ENCODE measurements at places on chromosomes 1 and 21.

- peaks cover 2% of the 10 kb centered on the region for H3K36me3 ChIP-seq
- H3K4me1 ChIP-seq: no peaks in the 10 kb centered on the region
- H3K27me3 ChIP-seq: no peaks in the 10 kb centered on the region
- no peak overlapping the region for H3K27ac ChIP-seq
- H3K4me3 ChIP-seq: no peak overlapping the region
Observed at GRCh38 chr1:97186381-97186780, 464.8 kb downstream of the PTBP2 start.

DNA sequence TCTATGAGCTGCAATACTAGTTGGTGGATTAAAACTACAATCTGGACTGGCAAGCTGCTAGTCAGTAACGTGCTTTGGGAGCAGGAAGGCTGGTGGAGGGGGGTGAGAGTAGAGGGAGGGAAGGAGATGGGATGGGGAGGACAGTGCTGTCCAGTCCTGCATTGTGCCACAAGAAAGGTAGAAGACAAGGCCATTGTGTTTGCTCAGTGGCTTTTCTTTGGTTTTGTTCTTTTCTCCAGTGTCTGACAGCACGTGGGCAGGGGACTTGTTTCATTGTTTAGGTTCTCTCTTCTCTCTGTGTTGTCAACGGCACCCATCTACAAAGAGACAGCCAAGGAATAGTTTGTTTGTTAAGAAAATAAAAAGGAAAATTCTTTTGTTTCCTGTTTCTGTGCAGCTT lies 362.8 kb upstream of the PLXNA2 start:
- no peak overlapping the region for H3K27ac ChIP-seq
- peaks cover 3% of the 10 kb centered on the region for H3K27me3 ChIP-seq

GRCh38 chr21:33261635-33262034 lies 4.5 kb upstream of the IL10RB start:
- peaks cover 36% of the 10 kb centered on the region for H3K4me1 ChIP-seq
- H3K4me3 ChIP-seq: no peak overlapping the region
- peaks cover 51% of the 10 kb centered on the region for H3K36me3 ChIP-seq

DNA sequence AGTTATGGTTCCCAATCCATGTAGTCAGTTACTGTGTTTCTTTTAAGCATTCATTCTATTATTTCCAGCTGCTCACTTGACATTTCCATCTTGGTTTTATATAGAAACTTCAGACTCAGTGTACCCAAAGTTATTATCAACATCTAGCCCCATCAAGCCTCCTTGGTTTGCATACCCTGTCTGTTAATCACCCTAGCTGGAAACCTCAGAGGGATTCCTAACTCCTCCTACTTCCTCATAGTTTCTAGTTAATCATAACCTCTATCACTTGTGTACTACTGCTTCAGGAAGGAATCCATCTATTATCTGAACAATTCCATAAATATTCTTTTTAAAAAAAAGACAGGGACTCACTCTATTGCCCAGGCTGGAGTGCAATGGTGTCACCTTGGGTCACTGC lies 293.3 kb downstream of the SDCCAG8 start:
- no peak for DNase-seq
- no peaks in the 10 kb centered on the region for H3K27me3 ChIP-seq
- no peak overlapping the region for H3K27ac ChIP-seq
- H3K36me3 ChIP-seq: peaks cover 12% of the 10 kb centered on the region
- no peaks in the 10 kb centered on the region for H3K4me1 ChIP-seq
- no peak overlapping the region for H3K4me3 ChIP-seq
